ENCODE measurements at places on chromosomes 16 and 17.

DNA sequence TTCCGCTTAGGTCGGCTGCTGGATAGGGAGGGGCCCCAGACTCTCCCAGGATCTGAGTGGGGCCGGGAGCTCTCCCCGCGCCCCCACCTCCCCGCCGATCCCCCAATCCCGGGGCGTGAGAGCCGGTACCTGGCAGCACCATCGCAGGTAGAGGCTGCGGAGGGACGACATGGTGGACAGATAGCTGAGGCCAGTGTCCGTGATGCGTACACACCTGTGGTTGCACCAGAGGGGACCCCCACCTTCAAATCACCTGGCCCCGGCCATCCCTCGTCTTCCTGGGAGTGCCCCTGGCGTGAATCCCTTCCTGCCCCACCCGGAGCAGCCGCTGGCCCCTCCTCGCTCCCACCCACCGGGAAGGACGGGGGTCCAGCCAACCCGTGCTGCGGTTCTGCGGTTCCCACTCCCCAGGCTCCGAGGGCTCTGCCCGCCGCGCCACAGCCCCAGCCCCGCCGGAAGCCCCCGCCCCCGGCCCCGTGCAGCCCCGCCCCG, 4.7 kb upstream of the WDR24 start:
- no peak for DNase-seq

- no peak for DNase-seq
Observed at GRCh38 chr17:64638552-64639203, 23.4 kb downstream of the SMURF2 start.

DNA sequence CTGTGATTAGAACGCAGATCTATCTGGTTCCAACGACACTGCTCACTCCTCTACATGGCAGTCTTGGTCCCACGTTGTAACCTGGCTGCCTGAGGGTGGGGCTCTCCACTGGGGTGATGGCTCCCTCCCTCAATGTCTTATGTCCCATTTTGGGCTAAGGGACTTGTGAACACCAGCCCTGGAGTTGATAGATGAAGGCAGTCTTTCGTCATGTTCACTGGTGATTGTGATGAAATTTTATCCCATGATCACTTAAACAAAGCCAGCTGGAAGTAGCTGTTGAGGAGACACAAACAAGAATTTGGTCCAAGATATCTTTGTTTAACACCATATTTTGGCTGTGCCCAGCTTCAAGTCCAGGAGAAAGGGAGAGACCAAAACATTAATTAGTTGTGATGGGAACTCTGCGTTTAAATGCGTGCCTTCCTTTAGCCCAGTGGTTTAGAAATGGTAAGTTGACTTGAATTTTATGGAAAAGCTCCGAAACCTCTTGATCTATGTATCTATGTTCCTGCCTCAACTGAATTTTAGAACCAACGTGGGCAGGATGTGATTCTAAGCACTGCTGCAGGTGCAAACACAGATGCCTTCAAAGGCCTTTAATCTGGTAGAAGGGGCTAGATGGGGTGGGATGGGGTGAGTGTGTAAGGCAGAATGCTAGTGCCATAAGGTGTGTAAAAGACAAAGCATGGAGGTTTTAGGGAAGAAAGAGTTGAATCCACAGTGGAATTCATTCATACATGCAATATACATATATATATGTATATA, 186.8 kb upstream of the IRX3 start:
- no peak for DNase-seq

DNA sequence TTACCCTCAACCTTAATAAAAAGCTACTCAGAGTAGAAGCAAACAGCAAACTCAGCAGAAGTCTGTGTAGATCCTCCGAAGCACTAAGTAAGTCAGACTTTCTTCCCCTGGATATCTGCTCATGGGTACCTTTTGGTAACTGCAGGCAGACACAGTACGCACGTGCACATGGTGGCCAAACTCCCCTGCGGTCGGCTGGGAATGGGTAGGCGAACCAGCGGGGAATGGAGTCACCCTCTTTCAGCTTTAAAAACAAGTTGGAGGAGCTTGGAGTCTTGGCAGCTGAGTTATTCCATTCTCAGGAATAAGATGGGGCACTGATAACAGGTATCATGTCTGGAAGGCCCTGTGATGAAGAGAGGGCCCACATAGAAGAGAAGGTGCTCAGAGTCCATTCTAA, 16.3 kb downstream of the CYB561 start:
- DNase-seq = no peak

DNA sequence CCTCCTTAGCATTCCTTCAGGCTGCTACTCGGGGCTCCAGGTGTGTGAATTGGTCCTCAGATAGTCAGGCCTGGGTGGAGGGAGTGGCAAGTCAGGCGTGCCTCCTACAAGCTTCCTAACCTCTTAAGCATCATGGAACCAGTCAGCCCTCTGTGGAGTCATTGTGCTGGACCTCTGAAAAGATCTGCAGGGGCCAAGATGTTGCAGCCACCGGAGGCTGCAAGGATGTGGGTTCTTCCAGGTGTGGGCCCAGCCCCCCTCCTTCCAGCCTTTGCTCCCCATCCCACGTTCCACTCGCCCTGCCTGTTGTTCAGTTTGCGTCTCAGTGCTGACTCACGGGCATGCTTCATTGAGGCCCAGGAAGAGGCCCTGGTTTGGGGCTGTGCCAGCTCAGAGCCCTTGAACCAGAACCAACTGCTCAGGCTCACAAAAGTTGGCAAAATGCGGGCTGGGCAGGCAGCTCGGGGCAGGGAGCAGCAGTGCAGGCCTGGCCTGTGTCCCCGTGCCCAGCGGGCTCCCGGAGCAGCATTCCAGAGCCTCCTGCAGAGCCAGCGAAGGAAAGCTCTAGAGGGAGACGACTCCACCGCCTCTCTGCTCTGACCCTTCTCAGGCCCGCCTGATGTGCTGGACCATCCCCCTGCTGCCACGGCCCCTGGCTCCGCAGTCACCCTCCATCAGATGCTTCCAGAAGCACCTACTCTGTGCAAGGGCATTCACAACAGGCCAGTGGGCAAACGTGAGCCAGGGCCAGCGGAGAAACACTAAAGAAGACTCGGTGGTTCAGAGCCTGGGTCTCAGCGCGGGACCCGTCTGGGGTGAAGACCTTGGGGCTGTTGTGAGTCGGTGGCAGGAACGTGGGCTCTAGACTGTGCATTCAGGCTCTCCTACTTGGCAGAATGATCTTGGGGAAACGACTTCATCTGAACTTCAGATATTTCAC, 7.5 kb downstream of the LDHD start:
- peak; percentile 67 for DNase-seq

- DNase-seq = no peak
Observed at GRCh38 chr17:63452962-63453551, 7.0 kb upstream of the CYB561 start.

GRCh38 chr17:77206158-77206956, 65.6 kb downstream of the SEC14L1 start:
- no peak for DNase-seq

DNA sequence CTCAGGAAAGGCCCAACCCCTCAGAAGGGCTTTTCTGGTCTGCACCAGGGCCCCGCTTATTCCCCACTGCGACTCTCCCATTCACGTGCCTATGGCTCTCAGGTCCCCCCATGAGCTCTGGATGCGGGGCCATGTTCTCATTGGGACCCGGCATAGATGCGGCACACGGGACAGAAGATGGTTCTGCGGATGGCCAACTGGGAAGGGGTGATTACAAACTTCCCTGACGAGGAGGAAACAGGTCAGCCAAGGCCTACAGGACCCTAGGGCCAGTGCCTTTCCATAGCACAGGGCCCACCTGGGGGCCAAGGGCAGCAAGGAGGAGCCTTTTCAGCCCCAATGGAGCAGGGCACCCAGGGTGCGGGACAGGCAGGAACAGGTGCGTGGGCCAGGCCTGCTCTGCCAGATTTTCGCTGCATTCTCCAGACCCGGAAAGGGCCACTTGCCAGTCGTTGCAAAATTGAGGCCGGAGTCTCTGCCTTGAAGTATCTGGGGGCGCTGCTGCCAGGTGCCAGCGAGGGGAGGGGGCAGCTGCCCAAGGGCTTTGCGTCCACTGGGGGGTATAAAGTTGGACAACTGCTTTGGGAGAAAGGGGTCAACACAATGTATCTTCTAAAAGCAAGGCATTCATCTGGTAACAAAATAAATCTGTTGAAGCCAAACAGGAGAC, 20.5 kb downstream of the SLC7A5 start:
- DNase-seq = no peak

- DNase-seq = no peak
Observed at GRCh38 chr16:30482366-30482765, 9.8 kb downstream of the ITGAL start.

DNA sequence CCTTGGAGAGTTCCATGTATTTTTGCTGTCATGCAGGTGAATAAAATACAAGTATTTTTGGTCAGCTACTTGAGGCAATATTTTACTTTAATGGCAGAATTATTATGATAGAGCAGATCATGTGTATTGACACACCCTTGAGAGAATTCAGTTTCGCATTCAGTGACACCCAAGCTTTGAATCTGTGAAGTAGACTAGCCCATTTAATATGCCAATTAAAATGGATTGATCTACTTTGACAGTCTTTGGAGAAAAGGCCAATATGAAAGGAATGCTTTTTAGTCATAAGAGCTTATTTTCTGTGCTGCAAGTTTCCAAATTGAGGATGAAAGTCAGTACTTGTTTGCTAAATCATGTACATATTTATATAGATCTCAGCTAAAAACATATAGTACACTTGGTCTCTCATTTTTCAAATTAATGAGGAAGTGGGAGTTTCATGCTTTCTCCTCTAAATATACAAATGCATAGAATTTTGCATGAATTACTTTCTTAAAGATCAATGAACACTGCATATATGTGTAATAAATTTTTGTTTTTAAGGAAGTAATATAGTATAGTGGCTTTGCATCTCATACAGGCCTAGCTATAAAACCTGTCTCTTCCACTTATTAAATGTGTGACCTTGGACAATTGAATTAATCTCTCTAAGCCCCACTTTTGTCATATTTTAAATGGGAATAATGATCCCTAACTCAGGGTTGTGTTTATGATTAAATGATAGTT, 161.5 kb downstream of the PHKB start:
- no peak for DNase-seq

- DNase-seq = no peak
Observed at GRCh38 chr17:82882715-82883418, 43.0 kb upstream of the ZNF750 start.

- no peak for DNase-seq
Observed at GRCh38 chr17:82985973-82986372, 93.4 kb upstream of the METRNL start.

- DNase-seq = no peak
Observed at GRCh38 chr17:78667741-78668640, 90.8 kb upstream of the DNAH17 start.

- peak; percentile 90 for DNase-seq
Observed at GRCh38 chr17:70137451-70138230, 31.7 kb upstream of the KCNJ2 start.

- DNase-seq = no peak
Observed at GRCh38 chr16:51569203-51569931, 418.3 kb upstream of the SALL1 start.

DNA sequence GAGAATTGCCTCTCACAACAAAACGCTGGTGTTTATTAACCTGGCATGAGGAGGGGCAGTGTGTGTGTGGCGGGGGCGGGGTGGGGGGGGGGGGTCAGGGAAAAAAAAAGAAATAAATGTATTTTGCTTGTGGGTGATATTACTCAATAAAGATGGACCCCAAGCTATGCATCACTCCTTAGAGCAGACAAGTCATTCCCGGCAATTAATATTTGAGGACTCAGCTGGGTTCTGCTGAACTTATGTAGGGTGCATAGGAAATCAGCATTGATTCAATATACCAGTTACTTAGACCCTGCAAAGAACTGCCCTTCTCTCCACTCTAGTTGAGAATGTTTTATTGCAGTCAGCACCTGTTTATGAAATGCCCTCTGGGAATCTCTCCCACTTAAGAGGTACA, 206.2 kb upstream of the MAF start:
- DNase-seq = no peak

DNA sequence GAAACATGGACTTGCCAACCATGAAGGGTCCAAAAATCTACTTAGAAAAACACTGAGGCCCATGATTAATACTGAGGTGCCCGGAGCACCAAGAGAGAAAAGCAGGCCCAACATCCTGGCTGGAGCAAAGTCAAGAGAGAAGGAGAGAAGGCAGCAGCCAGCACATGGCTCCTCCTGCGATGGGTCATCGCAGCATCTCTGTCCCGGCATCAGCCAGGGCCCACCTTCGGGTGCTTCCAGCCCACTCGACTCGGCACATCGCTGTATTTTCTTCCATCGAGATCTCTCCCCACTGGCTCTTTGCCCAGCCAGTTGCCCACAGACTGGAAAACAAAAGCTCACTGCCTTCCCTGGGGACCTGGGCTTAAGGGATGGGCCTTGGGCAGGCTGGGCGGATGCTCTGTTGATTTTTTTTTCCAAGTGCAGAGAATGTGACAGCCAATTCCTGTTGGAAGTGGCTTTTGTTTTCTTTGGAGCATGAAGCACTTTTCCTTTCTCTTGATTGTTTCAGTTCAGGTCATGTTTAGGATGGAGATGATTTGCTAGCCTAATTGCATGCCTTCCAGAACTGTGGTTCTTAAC, 58.1 kb downstream of the CYB5B start:
- peak; percentile 43 for DNase-seq

GRCh38 chr17:19305256-19305655, 57.3 kb downstream of the B9D1 start:
- DNase-seq = no peak

GRCh38 chr17:27721797-27722196, 78.5 kb downstream of the NOS2 start:
- no peak for DNase-seq

- no peak for DNase-seq
Observed at GRCh38 chr17:49926886-49927285, 42.1 kb upstream of the DLX4 start.

- no peak for DNase-seq
Observed at GRCh38 chr16:84356591-84357116, 11.7 kb upstream of the ATP2C2 start.

DNA sequence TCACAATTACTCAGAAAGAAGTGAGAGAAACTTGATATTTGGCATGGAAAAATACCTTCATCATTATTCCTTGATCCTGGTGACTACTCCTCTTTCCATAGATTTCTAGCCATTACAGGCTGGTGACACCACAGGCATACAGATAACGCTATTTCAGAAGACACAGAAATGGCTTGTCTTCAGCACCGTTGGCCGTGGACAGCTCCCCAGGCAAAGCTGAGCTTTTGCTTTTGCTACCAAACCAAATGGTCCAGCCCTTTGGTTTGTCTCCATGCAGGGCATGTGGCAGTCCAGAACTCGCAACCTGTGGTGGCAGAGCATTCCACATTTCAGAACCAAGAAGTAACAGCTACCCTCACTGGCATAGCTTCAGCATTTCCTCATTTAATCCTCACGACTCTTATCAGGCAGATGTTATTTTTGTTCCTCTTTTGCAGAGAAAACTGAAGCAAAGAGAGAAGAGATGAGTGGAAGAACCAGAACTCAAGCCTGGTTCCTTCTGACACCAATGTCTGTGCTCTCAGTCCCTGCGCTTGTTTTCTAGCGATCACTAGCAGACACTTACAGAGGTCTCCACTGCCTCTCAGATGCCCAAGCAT, 55.5 kb downstream of the HS3ST4 start:
- DNase-seq = no peak

Data from AG09309 (cell line).